GM23338 (cell line): ENCODE measurements at places on chromosomes 11 and 22.

DNA sequence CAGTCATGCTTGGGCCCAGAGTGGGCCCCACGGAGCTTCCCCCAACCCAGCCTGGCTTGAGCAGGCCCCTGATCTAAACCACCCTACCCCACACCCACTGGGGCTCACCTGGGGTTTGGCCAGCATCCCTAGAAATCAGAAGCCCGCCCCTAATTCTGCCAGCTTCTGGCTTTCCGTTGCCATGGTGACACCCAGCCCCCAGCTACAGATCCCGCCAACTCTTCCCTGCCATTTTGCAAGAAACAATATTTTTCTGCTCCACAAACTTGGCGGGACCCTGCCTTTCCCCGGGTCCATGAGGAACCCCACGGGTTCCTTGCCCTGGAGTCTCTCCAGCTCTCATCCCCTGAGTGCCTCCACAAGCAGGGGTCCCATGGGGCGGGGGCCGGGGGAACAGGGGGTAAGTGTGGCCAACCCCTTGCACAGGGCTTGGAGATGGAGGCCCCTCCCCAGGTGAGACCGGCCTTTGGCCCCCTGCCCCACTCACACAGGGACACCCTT is 90.0 kb downstream of the CDKN1C start:
- no peak for DNase-seq

DNA sequence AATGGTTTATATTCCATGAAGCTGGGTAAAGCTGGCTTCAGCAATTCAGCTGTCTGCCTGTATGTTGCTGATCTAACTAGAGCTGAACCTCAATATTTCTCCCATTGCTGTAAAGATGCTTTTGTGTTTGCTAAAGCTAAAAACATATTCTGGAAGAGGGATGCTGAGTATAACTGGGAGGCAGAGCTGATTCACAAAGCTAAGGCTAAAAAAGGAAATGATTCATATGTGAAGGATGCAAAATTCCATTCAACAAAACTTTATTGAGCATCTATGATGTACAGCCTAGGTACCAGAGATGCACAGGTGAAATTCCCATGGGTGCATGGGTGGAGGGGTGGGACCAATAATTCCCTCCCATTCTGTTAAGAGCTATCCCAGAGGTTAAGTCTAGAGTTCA is 193.9 kb downstream of the KIF18A start:
- DNase-seq: no peak

GRCh38 chr22:20625270-20625669 is 117.9 kb downstream of the MED15 start:
- DNase-seq: no peak

DNA sequence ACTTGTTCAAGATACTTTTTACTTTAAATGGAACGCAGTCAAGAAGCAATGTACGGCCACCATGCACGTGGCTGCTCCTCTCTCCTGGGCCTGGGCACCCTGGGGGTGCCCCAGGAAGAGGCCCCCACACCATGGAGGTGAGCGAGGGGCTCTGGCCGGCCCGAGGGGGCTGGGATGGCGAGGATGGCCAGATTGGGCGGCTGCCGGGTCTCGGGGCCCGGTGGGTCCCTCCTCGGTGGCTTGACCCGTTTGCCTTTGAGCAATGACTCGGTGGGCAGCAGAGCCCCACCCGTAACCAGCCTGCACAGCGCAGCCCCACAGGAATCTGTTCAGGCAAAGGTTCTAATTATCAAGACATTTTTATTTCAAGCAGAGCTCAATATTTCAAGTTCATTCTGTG is 167.4 kb downstream of the BRD1 start:
- DNase-seq: no peak

DNA sequence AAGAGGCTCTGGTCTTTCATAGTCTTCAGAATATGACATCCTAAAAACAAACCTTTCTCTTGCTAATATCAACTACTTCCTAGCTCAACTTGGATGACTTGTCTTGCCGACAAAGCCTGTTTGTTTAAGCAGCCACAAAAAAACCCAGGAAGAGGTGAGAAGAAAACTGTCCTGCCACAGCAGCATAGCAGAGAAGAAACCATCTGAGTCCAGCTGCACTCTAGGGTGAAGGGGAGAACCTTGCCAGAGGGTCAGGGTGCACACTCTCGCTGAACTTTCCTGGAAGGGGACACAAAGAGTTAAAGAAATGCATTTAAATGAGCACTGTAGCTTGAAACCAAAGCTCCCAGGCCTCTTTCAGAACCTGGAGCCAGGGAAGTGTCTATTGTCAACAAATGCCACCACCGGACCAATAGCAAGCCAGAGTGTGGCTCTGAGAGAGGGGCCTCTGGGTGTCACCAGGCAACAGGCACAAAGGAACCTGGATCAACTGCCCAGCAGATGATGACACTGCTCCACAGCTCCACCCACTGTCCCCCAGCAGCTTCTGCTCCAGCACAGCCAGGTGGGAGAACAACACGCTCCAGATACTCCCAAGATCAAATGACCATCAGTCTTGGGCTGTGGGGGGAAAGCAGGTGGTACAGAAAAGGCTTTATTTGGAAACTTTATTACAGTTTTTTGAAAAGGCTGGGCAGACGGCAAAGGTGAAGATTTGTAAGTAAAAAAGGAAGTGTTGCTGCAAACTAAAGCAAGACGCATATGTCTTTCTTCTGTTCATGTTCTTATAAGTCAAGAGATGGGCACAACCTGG is 105.7 kb downstream of the RASSF10 start:
- DNase-seq: peak; percentile 69

- no peak for DNase-seq
Observed at GRCh38 chr11:130616573-130616972, 168.1 kb downstream of the ADAMTS15 start.

GRCh38 chr11:41307296-41308080 is 152.0 kb downstream of the LRRC4C start:
- DNase-seq: peak; percentile 5

- no peak for DNase-seq
Observed at GRCh38 chr11:1922481-1923081, 3.1 kb downstream of the TNNT3 start.

- no peak for DNase-seq
Observed at GRCh38 chr22:40399621-40400020, 29.2 kb downstream of the SGSM3 start.

- no peak for DNase-seq
Observed at GRCh38 chr22:38935023-38935422, 22.4 kb upstream of the APOBEC3A start.

GRCh38 chr11:127133061-127133460 is 132.5 kb upstream of the KIRREL3 start:
- DNase-seq: no peak

GRCh38 chr11:88508418-88508758 is 170.9 kb upstream of the CTSC start:
- no peak for DNase-seq

DNA sequence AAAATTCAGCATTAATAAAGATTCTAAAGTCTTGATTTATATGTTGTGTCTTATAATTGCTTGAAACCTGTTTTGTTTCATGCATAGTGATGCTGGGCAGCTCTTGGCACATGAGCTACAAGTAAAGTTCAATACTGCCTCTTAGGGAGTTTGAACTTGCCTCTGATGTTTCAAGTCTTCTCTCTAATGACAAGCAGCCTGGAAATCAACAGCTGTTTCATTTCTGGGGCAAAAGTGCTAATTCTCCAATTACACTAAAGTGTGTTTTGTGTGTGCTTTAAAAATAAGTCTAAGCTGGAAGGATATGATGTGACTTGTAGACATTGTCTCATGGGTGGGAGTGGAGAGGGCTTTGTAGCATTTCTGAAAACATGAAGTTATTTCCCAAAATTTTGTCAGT is 23.7 kb upstream of the SESN3 start:
- no peak for DNase-seq

DNA sequence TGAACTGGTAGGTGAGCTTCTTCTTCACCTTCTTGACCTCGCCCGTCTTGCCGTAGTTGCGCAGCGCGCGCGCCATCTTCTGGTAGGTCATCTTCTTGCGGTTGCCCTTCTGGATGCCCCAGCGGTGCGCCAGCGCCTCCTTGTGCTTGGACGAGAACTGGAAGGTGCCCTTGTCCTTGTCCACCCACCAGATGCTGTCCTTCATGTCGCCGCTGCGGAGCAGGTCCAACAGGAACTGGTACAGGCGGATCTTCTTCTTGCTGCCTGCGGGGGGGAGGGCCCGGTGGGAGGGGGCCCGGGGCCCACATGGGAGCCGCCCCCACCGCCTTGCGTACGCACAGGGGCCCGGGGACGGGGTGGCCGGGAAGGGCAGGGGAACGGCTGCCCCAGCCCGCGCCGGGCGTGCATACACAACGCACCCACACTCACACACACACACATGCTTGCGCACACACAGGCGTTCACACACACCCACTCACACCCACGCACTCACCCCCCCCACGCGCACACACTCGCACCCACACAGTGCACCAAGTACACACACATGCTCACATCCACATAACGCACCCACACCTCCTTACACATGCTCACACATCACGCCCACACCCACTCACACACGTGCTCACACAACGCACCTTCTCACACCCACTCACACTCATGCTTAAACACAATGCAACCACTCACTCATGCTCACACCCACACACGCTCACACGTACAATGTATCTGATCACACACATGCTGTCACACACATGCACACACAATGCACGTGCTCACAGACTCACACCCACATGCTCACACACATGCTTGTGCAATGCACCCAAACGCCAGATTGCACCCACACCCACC is 3.0 kb upstream of the MYBPC3 start:
- peak; percentile 98 for DNase-seq

GRCh38 chr11:131734871-131735270 is 364.5 kb downstream of the NTM start:
- no peak for DNase-seq

DNA sequence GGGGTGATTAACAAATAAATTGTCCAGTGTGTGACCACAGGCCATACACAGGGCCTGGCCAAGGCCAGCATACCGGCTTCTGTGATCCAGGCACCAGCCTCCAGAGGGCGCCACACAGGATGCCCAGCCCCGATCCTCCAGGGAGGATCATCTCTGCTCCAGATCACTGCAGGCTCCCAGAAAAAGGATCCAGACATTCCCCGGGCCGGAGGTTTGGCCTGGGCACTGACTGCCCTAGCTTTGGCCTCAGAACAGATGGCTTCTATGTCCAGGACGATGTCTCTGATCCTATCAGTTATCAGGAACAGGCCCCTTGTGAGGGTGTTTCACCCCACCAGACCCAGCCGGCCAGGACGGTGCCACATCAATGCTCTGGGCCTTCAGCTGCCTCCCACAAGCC is 74.5 kb upstream of the LMO1 start:
- DNase-seq: peak; percentile 74

- no peak for DNase-seq
Observed at GRCh38 chr22:27267145-27267544, 534.4 kb downstream of the MN1 start.

GRCh38 chr11:74680703-74681531 is 50.3 kb downstream of the CHRDL2 start:
- DNase-seq: no peak

DNA sequence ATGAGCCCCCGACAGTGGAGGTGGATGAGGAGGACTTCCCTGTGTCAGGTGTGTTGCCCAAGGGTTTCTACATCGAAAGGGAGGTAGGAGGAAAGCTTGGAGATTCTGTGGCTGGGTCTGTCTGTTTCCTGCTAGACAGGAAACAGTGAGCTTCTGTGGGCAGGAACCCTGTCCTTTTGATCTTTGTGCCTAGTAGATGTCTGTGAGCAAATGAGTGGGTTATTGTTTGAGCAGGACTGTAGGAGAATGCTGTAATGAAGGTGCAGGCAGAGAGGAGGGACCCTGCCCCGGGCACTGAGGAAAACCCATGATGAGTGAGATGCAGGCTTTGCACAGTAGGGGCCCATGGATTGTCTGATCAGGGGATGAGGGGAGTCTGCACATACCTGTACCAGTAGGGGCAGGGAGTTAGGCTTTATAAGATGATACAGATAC is 14.0 kb downstream of the USP35 start:
- DNase-seq: no peak

GRCh38 chr11:83222499-83222898 is 29.0 kb downstream of the ANKRD42 start:
- DNase-seq: no peak

- no peak for DNase-seq
Observed at GRCh38 chr11:44829838-44830237, 103.1 kb downstream of the TSPAN18 start.

DNA sequence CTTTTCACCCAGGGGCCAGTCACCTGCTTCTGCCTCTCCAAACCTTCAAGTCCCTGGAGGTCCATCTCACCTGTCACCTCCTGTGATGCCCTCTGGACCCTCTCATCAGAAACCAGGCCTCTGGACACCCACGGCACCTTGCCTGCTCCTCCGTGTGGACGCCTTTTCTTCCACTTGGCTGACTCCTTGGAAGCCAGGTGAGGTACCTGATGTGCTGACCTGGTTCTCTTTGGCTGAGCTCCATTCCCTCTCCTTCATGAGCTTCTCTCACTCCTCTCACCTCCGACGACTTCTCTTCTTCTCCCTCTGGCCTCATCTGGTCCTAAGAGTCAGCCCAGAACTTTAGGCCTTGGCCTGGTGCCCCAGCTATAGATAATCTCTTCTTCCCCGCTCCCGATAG is 99.3 kb downstream of the CEP164 start:
- no peak for DNase-seq

GRCh38 chr11:62142921-62143320 is 19.1 kb downstream of the INCENP start:
- DNase-seq: no peak

GRCh38 chr11:100855466-100856067 is 168.5 kb downstream of the ARHGAP42 start:
- DNase-seq: peak; percentile 81

DNA sequence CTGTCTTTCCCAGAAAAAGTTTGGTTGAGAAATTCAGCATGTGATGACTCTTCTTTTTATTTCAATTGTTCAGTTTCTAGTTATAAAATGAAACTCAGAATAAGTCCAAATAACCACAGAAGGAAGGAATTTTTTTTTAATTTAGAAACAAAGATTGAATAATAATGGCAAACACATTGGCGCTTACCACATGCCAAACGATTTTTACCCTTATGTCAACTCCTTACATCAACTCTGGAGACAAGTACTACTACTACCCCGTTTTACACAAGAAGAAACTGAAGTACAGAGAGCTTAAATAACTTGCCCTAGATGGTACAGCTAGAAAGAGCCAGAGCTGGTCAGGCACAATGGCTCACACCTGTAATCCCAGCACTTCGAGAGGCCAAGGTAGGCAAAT is 52.4 kb downstream of the AHNAK start:
- DNase-seq: no peak

GRCh38 chr11:73326929-73327811 is 19.1 kb downstream of the ARHGEF17 start:
- DNase-seq: no peak

GRCh38 chr11:126521196-126521595 is 165.7 kb downstream of the ST3GAL4 start:
- DNase-seq: no peak

DNA sequence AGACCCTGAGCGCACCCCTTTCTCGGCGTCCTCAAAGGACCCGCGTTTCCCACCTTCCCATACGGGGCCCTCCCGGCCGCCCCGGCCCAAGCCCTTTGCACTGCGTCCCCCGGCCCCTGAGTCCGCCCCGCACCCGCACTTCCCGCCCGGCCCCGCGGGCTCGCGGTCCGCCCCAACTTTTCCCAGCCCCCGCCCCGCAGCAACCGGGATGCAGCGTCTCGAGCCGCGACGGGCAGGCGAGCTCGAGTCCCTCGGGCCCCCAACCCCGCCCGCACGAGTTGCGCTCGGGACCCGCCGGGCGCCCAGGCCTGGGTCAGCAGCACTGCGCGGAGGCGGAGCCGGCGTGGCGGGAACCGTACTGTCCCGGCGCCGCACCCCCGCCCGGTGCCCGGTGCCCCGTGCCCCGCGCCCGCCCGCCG is 371 bp downstream of the SMCO4 start:
- no peak for DNase-seq
